ENCODE measurements at places on chromosomes 1 and 21.
A peak's percentile ranks its signal among the peaks of the same experiment; 100 is the strongest.

- no peak for DNase-seq
Observed at GRCh38 chr1:212608959-212609700, 569 bp downstream of the ATF3 start.

- no peak for DNase-seq
Observed at GRCh38 chr1:42674682-42675081, 7.5 kb upstream of the YBX1 start.

GRCh38 chr1:179938752-179939151 is 15.9 kb upstream of the CEP350 start:
- DNase-seq = no peak

GRCh38 chr1:42046761-42047507 is 106.3 kb upstream of the GUCA2B start:
- no peak for DNase-seq

- no peak for DNase-seq
Observed at GRCh38 chr1:208851366-208851765, 607.2 kb upstream of the PLXNA2 start.

- no peak for DNase-seq
Observed at GRCh38 chr1:44015206-44015605, 16.1 kb downstream of the SLC6A9 start.

- no peak for DNase-seq
Observed at GRCh38 chr1:25187077-25187476, 45.2 kb downstream of the SYF2 start.

DNA sequence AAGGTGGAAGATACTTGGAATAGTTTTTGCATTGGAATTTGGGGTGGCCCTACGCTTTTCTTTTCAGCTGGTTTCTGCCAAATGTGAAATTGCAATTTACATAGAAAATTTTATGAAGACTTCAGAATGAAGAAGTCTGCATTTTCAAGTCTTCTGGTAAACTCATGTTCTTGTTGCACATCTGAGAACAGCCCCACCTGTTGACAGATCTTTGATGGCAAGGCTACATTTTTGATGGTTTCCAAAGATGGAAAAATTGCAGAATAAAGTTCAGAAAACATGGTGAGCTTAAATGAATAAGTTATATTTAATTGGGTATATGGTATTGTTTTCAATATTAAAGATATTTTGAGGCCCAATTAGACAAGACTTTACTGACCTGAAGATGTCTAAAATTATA is 25.4 kb downstream of the OLFM3 start:
- peak; percentile 13 for DNase-seq

DNA sequence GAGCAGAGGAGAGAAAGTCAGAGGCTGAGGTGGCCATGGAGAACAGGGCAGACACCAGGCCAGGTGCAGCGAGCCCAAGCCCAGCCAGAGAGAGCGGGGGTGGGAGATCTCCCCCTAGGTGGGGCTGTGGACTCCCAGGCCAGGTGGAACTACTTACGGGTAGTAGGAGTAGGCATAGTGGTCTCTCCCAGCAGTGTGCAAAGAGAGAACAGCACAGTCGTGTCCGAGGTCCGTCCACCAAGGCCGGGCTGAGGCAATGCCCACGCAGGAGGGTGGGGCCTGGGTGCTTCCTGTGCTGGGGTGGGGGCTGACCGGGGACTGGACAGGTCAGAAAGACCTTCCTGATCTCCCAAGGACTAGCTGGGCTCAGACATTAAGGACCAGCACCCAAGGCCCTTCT is 263.7 kb downstream of the PTPRU start:
- no peak for DNase-seq

DNA sequence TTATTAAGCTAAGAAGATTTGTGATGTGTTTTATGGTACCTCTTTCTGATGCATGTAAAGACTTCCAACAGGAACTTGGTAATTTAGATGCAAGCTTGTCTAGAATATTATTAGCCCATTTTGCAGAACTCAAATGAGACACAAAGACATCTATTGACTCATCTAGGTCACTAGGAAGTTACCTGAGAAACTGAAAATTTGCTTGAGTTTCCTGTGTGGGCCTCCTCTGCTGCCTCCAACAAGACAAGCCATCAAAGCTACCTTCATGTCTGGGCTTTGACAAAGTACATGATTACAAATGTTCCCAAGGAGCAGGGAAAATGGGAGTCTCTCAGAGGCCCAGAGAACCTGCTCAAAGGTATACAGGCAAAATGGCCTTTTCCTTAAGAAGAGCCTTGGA is 5.6 kb downstream of the RUNX1 start:
- no peak for DNase-seq

GRCh38 chr1:201904579-201904978 is 15.9 kb downstream of the SHISA4 start:
- DNase-seq = peak; percentile 80

GRCh38 chr1:232822530-232822929 is 17.3 kb downstream of the MAP10 start:
- DNase-seq = no peak

DNA sequence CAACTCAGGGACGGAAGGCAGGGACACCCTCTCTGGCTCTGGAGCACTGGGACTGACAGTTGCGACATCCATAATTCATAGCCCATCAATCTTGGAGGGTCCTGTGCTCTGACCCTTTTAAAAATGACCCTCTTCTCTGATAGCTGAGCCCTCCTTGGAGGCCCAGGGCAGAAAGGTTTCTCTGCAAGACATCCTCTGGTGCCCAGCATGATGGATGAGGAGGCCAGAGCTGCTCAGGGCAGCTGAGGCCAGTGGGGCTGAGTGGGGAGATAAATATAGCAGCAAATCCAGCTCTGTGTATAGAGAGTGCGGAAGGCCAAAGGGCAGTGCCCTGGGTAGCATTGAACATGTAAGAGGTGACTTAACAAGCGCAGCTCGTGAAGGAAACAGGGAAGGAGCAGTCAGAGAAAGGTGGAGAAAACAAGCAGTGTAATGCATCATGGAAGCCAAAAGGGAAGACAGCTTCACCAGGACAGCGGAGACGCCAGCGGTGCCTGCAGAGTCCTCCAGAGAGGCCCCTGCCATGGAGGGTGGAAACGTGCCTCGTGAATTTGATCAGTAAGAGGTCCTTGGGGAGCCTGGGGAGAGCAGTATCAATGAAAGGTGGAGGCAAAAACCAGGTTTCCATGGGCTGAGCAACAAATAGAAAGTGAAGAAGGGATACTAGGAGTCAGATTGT is 50.4 kb upstream of the FMOD start:
- no peak for DNase-seq

DNA sequence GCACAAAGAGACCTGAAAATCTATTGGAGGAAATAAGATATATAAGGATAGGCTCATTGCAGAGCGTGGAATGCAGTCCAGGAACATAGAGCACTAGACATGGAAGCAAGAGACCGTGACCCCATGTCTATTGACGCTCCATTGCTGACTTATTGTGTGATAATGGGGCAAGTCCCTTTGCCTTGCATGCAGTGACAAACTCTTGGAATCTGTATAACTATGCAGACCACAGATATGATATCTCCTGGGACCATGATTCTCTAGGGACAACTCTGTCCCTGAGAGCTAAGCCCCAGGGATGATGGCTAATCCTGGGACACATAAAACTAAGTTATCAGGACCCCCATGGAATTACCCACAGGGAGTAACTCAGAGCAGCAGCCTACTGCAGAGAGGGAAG is 73.1 kb upstream of the PRDX6 start:
- no peak for DNase-seq

Data from mammary epithelial cell (primary cell).